ENCODE measurements at places on chromosomes 7 and 10. TPM values are rescaled to one million over a fixed set of nuclear protein-coding genes. Genes with fewer than 3 reads are reported as not detected.
A peak's percentile ranks its signal among the peaks of the same experiment; 100 is the strongest.

The CAMK1D gene
- 7.7 TPM for polyA plus RNA-seq

The GARS1 gene
- 33.1 TPM for polyA plus RNA-seq

The GALNT17 gene
- not detected for polyA plus RNA-seq

The FAM25G gene
- polyA plus RNA-seq = not detected

The RGR gene
- not detected for polyA plus RNA-seq

GRCh38 chr7:120043250-120043649 lies 229.7 kb upstream of the KCND2 start:
- no peak for DNase-seq
- H3K27ac ChIP-seq = no peak overlapping the region
- no peak overlapping the region for H3K4me3 ChIP-seq
- H3K4me1 ChIP-seq = no peaks in the 10 kb centered on the region
- H3K36me3 ChIP-seq = no peaks in the 10 kb centered on the region
- H3K27me3 ChIP-seq = no peaks in the 10 kb centered on the region

DNA sequence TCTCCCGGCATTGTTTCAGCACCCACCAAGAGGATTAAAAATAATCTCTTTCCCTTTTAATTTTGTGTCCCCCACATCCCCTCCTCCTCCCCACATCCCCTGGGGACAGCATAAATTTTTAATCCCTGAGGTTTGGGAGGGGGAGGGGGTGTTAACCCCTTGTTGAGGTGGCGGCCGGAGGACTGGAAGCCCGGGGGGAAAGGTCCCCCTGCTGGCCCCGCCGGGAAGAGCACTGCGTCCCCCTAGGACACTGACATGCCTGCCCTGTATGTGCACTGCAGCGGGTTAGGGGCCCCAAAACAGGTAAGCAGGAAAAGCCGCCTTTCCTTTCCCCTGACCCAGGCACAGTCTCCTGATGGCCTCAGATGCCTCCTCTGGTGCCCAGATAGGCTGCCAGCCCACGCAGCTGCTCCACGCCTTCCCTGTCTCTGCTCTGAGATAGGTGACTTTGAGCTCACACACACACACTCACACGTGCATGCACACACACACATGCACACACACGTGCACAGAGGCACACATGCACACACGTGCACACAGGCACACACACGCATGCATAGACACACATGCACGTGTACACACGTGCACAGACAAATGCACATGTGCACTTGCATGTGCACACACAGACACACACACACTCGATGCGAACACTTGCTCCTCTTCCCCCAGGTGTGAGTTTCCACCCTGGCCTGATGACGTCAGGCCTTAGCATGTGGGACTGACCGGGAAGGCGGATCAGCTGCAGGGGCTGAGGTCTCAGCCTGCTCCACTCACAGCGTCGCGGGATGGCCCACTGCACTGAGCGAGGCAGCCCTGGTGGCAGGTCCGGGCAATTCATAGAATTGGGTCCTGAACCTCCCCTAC lies 12.3 kb downstream of the CNPY1 start:
- peaks cover 20% of the 10 kb centered on the region for H3K4me1 ChIP-seq
- no peak overlapping the region for H3K27ac ChIP-seq
- no peaks in the 10 kb centered on the region for H3K36me3 ChIP-seq
- peaks cover 22% of the 10 kb centered on the region for H3K27me3 ChIP-seq

- no peaks in the 10 kb centered on the region for H3K4me1 ChIP-seq
- no peak overlapping the region for H3K27ac ChIP-seq
- H3K4me3 ChIP-seq = no peak overlapping the region
- peaks cover 5% of the 10 kb centered on the region for H3K27me3 ChIP-seq
- no peak for DNase-seq
Measured at GRCh38 chr10:77374189-77374656, 263.4 kb downstream of the KCNMA1 start.

DNA sequence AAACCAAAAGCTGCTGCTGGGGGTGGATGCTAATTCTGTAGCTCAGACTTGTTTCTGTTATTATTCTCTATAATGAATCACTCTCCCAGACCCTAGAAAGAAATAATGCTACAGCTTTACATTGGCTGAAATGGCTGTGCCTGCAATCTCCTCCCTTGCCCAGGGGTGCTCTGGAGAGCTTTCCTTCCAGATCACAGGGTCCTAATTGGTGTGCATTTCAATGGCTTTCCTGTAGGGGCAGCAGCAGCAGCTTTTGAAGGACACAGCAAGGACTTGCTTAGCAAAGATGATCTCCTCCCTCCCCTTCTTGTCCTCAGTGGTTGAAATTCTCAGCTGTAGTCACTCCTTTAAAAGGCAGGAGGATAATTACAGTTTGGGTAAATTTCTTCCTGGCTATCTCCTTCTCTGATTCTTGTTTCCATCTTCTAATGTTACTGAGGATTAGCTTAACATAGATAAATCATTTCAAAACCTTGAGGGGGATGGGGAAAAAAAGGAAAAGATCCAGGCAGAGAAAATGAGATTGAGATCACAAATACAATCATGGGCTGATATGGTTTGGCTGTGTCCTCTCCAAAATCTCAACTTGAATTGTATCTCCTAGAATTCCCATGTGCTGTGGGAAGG lies 120.2 kb upstream of the CTTNBP2 start:
- DNase-seq = no peak
- no peak overlapping the region for H3K4me3 ChIP-seq
- H3K27ac ChIP-seq = no peak overlapping the region
- no peaks in the 10 kb centered on the region for H3K4me1 ChIP-seq
- H3K27me3 ChIP-seq = no peaks in the 10 kb centered on the region

- H3K4me3 ChIP-seq = no peak overlapping the region
- peaks cover 3% of the 10 kb centered on the region for H3K27me3 ChIP-seq
- DNase-seq = no peak
- H3K4me1 ChIP-seq = no peaks in the 10 kb centered on the region
- H3K27ac ChIP-seq = no peak overlapping the region
Measured at GRCh38 chr10:21203473-21204107, 306.5 kb upstream of the NEBL start.

- DNase-seq = no peak
- no peaks in the 10 kb centered on the region for H3K36me3 ChIP-seq
- peaks cover 1% of the 10 kb centered on the region for H3K27me3 ChIP-seq
- H3K4me1 ChIP-seq = no peaks in the 10 kb centered on the region
- no peak overlapping the region for H3K4me3 ChIP-seq
Measured at GRCh38 chr10:130834170-130834569, 477.4 kb downstream of the TCERG1L start.

- no peak overlapping the region for H3K4me3 ChIP-seq
- no peaks in the 10 kb centered on the region for H3K36me3 ChIP-seq
- peaks cover 8% of the 10 kb centered on the region for H3K27me3 ChIP-seq
- H3K4me1 ChIP-seq = no peaks in the 10 kb centered on the region
Measured at GRCh38 chr10:78260680-78261079, 227.0 kb downstream of the RPS24 start.

GRCh38 chr10:90968328-90969081 lies 47.6 kb upstream of the ANKRD1 start:
- H3K36me3 ChIP-seq = no peaks in the 10 kb centered on the region
- H3K27ac ChIP-seq = no peak overlapping the region
- no peak overlapping the region for H3K4me3 ChIP-seq
- H3K4me1 ChIP-seq = no peaks in the 10 kb centered on the region
- DNase-seq = no peak

GRCh38 chr10:63266391-63267316 lies 133.5 kb downstream of the NRBF2 start:
- H3K27ac ChIP-seq = peak overlapping the region; percentile 99
- H3K4me3 ChIP-seq = peak overlapping the region; percentile 96
- DNase-seq = peak; percentile 28
- H3K27me3 ChIP-seq = peaks cover 8% of the 10 kb centered on the region
- no peaks in the 10 kb centered on the region for H3K36me3 ChIP-seq

DNA sequence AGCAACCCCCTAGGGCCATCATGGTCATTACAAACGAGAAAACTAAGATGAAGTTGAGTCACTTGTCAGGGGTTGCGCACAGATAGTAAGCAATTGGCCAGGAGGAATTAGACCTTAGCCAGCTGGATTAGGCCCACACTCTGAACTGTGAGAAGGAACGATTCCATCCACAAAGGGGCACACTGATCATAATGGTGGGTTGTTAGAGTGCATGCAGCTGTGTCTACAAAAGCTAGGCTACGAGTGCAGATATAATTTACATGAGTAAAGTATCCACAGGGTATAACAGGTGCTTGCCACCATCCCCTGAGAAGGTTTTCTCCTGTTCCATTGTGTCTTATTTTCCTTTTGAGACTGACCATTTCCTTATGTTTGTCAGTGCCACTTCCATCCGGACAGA lies 16.6 kb upstream of the FAM170B start:
- no peak for DNase-seq
- peaks cover 15% of the 10 kb centered on the region for H3K4me1 ChIP-seq
- peaks cover 9% of the 10 kb centered on the region for H3K36me3 ChIP-seq
- H3K4me3 ChIP-seq = no peak overlapping the region

DNA sequence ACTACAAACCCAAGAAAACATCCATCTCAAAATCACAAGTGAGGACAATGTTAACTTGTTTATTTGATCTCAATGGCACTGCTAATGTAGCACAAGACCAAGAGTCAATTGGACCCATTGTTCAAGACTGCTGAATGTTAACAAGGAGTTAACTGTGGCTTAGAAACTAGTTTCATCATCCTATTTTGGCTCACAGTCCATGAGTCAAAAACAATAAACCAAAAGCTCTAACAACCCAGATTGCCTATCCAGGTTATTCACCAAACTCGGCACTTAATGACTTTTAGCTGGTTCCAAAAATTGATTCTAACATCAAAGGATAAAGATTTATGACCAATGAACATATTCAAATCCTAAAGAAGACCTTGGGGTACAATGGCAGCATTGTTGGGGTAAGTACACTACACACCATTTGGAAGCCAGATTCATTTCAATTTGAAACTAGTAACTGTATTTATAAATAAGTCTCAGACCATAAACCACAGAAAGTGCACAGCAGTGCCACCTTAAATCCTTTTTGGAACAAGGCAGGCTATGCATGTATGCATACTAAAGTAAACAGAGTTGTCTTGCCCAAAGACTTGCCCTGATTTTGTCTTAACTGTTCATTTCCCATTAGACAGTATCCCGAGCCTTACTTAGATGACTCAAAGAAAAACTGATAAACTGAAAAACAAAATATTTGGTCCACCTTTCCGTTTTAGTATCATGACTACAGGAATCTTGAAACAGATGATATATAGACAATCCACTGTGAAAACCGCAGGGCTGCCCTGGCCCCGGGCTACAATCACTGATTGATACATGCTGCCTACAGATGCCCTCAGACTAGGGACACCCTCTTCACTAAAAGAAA lies 84.5 kb downstream of the SRPK2 start:
- no peak overlapping the region for H3K4me3 ChIP-seq
- H3K27me3 ChIP-seq = no peaks in the 10 kb centered on the region
- no peak for DNase-seq
- H3K4me1 ChIP-seq = peaks cover 84% of the 10 kb centered on the region
- H3K36me3 ChIP-seq = no peaks in the 10 kb centered on the region

GRCh38 chr7:116259871-116260440 lies 49.6 kb downstream of the TES start:
- H3K4me1 ChIP-seq = peaks cover 34% of the 10 kb centered on the region
- H3K36me3 ChIP-seq = no peaks in the 10 kb centered on the region
- no peak overlapping the region for H3K27ac ChIP-seq

DNA sequence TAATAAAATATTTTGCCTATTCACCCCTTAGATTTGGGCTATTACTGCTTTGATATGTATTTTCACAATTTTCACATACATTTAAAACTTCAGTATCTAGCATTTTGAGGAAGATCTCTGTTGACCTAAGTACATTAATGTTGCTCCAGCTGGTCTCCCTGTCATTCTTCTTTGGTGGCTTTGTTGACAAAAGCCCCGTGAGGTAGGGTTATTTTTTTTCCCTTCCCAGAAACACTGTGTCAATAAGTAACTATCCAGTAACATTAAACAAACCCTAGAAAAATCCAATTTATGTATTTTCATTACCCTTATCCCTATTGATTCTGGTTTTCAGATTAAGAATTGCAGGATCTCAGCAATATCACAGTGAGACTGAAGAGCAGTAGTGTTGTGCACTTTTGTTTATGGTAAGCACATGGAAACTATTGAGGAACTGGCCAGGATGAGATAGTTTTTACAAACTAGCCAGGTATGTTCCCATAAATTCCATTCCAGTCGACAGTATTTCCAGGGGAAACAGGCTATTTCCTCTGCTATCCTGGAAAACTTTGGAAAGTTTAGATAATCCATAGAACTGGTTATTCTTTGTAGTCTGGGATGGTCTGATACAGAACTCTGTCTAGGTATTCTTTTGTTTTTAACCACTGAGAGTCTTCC lies 198.2 kb downstream of the PON1 start:
- no peaks in the 10 kb centered on the region for H3K36me3 ChIP-seq
- H3K4me3 ChIP-seq = no peak overlapping the region
- H3K27me3 ChIP-seq = peaks cover 2% of the 10 kb centered on the region
- no peak overlapping the region for H3K27ac ChIP-seq
- H3K4me1 ChIP-seq = no peaks in the 10 kb centered on the region
- no peak for DNase-seq

DNA sequence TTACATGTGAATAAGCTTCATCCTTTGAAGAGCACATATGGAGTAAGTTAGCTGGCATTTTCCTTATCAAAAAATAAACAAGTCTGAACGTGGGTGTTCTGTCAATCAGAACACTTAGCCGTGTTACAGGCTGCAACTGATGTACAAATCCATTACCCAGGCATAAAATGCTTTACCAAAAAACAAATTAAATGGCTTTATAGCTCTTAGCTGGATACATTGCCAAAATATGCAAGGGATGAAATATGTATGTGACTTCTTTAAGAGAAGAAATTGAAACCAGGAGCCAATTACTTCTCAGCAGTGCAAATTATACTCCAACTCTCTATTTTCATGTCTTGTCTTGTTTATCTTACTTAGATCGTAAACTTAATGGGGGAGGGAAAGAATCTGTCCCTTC lies 214.8 kb downstream of the DGKB start:
- H3K4me3 ChIP-seq = no peak overlapping the region
- no peak overlapping the region for H3K27ac ChIP-seq
- H3K4me1 ChIP-seq = no peaks in the 10 kb centered on the region
- no peaks in the 10 kb centered on the region for H3K36me3 ChIP-seq
- H3K27me3 ChIP-seq = no peaks in the 10 kb centered on the region

DNA sequence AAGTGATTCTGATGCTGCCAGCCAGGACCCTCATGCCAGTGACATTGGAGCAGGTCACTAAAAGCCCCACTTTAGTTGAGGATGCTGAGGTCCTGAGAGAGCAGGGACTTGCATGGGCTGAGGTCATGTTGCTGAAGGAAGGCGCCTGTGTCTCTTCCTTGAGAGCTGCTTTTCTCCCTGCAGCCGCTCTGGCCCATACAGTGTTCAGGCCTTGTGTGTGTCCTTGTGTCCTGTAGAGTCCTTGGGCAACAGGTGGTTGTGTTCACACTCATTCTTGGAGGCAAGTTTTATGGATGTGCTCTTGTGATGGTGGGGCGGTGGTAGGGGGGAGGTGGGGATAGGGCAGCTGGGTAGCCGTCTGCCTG lies 33.3 kb downstream of the TSPAN14 start:
- H3K27ac ChIP-seq = peak overlapping the region; percentile 86
- DNase-seq = no peak
- H3K4me3 ChIP-seq = peak overlapping the region; percentile 81
- H3K27me3 ChIP-seq = peaks cover 8% of the 10 kb centered on the region
- peaks cover 100% of the 10 kb centered on the region for H3K4me1 ChIP-seq
- H3K36me3 ChIP-seq = peaks cover 20% of the 10 kb centered on the region
